Activated CD4-positive, alpha-beta T cell treated with anti-CD3 and anti-CD28 coated beads for 48 hours (primary cell): ENCODE measurements at places on chromosomes 5 and 9.

GRCh38 chr9:87435189-87435880 lies 62.3 kb upstream of the DAPK1 start:
- no peak for DNase-seq

DNA sequence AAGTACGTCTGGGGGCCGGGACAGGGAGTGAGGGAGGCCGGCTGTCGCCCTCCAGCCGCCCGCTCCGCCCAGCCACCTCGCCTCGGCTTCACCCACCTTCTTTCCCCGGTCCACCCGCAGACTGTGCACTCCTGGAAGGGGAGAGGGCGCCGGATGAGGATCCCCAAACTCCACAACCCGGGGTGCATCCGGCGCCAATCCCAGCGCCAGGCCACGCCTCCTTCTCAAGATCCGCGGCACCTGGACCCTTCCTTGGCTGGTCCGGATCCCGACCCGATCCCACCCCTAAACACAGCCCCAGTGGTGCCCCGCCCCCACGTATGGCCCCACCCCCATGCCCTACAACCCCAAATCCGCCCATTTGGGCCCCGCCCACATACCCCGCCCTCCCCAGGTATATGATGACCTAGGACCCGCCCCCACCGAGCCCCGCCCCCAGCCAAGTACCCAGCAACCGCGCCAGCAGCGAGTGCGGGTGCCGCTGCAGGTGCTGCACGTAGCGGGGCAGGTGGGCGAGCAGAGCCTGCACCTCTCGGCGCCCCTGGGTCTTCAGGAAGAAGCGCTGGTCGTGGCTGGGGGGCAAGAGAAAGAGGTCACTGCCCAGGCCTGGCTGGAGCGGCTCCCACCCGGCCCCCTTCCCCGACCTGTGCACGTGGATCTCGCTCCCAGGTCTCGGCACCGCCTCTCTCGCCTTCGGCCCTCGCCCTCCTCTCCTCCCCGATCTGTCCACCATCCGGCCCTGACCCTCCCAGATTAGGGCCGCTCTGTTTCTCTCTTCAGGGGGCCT lies 3.2 kb downstream of the PIP5KL1 start:
- peak; percentile 80 for DNase-seq

DNA sequence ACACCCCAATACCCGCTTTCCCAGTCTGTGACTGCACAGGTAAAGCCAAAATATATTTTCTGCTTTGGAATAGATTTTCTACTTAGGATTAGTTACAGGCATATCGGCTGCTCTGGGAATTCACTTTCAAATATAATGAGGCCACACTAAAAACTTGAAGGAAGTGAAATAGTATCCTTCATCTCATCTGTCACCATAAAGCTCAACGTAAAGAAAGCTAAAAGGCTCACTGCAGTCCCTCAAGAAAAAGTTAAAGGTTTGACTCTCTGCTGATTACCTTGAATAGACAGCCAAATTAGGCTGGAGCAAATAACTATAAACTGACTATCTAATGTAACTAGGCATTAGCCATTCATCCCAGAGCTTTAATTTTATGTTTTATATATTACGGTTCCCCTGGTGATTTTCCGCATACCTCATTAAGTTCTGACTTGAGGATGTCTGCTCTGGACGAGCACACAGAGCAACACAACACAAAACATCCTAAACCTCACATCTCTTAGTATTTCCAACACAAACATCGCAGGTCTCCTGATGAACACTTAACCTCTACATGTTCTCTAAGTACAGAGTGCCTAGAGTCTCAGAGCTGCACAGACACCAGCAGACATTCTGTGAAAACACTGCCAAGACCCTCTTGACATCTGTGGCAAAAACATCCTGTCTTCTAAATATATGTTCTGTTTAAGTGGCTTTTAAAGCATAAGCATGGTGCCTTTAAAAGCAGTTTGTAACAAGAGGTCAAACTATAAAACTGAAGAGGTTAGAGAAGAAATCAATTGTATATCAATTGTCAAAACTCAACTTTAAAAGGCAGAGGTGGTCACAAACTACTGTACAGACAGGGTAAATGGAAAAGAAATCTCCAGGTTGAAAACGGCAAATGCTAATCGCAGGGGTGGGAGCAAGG lies 35.4 kb downstream of the ELAVL2 start:
- DNase-seq: no peak

DNA sequence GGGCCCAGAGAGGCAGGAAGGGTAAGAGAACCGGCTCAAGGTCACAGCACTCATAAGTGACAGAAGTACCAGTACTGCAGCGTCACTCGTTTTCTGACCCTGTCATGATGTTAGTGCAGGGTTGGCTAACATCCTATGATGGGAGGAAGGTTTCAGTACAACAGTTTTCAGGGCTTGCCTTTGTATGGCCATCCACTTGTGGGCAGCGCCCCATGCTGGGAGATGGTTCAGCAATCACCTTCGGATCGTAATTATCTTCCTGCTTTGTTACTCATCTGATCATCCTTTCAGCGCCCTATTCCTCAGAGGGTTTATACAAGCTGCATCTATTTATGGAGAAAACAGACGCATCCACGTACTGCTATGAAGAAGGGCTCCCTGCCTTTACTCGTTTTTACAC lies 2.4 kb downstream of the MAP1B start:
- no peak for DNase-seq

DNA sequence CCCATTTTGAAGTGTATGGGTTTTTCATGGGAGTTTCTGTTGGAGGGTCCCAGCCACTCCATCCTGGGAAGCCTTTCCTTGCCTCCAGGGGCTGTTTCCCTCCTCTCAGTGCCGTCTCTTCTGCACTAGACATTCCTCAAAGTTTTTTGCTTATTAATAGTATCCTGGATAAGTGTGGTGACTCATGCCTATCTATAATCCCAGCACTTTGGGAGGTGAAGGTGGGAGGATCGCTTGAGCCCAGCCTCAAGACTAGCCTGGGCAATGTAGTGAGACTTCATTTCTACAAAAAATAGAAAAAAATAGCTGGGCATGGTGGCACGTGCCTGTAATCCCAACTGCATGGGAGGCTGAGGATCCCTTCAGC lies 43.1 kb downstream of the RALGPS1 start:
- no peak for DNase-seq

DNA sequence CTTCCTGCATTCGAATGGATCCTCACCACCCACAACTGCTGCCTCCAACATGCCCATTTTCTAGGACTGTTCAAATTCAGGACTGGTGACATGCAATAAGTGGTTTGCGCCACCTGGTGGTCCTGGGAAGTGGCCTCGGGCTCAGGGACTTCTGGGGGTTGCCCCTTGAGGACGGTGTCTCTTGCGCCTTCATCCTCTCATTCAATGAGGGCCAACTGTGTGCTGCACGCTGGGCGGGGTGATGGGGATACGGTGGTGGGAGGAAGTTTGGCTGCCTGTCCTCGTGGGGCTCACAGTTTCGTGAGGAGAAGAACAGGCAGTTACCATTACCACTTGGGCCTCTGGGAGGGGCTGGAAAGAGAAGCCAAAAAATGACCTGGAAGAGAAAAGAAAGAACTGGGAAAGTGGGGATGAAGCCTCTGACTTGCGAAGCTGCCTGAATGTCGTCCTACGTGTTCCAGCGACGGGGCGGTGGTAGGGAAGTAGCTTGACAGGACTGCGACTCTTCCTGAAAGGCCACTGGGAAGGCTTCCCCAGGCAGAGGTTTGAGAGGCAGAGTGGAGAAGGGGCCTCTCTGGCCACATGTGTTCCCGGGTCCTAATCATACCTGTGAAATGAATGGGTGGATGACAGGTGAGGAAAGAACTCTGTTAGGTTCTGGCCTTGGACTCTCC lies 49.0 kb downstream of the PSD2 start:
- DNase-seq: peak; percentile 85

DNA sequence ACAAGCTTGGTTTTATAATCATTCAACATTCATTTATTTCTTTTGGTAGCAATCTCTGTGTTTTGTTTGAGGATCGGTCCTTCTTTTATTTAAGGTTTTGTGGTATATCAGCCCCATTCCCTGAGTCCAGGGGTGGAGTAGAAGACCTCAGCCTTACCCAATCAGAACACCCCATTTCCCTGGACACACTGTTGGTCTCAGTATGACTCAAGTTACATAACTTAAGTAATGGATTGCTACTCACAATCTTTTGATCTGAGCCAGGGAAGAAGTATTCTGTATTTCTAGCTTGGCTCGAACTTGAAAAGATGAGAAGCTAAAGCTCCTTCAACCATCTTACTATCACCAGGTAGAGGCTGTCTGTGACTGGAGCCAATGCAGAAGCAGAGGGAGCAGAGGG lies 175.2 kb upstream of the HAPLN1 start:
- DNase-seq: no peak

- no peak for DNase-seq
Measured at GRCh38 chr9:2853517-2853916, 9.6 kb upstream of the PUM3 start.

- no peak for DNase-seq
Measured at GRCh38 chr5:54547711-54548250, 30.2 kb downstream of the SNX18 start.

- DNase-seq: no peak
Measured at GRCh38 chr5:83099001-83099400, 21.7 kb downstream of the XRCC4 start.

GRCh38 chr5:36692791-36693763 lies 86.7 kb downstream of the SLC1A3 start:
- DNase-seq: peak; percentile 67

- no peak for DNase-seq
Measured at GRCh38 chr5:135203593-135204036, 169.6 kb upstream of the PITX1 start.

- no peak for DNase-seq
Measured at GRCh38 chr9:131020862-131021261, 11.9 kb downstream of the LAMC3 start.

DNA sequence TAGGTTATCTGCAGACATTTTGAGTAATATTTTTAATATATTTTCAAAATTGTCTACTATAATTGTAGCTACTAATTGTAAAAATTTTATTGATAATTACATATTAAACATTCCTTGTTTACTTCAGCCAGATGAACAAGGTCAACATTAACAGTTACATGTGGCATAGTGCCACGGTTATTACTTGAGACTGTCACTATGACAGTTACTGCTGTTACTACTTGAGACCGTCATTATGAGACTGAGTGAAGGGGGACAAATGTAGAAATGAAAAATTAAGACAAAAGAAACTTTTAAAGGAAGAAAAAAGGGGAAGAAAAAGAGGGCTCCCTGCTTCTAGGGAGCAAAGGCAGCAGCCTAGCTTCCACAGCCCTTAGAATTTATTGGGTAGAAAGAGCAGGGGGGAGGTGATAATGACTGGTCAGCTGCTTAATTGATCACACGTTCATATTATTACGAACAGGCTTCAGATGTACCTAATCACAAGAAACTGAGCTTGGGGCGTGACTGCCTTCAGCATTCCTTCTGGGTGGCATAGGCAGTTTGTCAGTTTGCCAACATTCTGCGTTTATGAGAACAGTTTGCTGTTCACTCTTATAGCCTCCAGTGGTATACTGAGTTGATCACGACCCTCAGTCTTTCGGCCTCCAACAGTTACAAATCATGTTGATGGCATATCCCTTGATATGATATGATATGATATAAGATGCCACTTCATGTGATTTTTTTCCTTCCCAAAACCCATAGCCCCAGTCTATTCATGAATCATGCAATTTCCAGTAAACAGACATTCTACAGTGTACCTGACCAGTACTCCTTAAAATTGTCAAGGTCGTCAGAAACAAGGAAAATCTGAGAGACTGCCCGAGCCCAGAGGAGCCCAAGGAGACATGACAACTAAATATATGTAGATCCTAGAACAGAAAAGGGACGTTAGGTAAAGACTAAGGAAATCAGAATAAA lies 13.1 kb downstream of the MARCHF6 start:
- DNase-seq: no peak

DNA sequence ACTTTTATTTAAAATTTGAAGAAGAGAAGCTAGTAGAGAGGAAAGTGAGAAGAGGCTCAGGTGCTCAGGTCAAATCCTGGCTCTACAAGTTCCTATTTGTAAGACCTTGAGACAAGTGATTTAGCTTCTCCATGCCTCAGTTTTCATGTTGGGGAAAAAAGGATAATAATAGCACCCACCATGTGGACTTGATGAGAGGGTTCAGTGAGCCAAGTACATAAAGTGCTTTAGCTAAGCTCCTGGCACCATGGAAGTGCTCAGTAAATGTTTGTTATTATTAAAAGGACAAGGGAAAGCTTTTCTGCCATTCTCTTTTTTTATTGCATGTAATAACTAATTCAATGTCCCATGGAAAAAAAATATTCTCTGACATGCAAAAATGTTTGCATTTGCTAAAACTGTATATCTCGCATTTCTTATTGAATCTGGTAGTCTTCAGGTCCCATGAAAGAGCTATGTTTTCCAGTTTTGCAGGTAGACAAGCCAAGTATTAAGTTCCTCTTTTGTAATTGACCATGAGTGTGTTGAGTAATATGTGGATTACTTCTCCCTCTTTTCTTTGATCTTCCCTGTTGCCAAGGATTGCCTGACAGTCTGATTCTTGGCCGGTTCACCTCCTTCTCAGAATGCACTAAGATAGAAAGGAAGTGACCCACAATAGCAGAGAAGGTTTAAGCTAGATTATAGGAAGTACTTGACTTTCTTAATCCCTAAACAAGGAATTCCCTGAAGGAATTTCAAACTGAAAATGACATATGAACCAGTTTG lies 45.6 kb upstream of the TRIM32 start:
- no peak for DNase-seq

DNA sequence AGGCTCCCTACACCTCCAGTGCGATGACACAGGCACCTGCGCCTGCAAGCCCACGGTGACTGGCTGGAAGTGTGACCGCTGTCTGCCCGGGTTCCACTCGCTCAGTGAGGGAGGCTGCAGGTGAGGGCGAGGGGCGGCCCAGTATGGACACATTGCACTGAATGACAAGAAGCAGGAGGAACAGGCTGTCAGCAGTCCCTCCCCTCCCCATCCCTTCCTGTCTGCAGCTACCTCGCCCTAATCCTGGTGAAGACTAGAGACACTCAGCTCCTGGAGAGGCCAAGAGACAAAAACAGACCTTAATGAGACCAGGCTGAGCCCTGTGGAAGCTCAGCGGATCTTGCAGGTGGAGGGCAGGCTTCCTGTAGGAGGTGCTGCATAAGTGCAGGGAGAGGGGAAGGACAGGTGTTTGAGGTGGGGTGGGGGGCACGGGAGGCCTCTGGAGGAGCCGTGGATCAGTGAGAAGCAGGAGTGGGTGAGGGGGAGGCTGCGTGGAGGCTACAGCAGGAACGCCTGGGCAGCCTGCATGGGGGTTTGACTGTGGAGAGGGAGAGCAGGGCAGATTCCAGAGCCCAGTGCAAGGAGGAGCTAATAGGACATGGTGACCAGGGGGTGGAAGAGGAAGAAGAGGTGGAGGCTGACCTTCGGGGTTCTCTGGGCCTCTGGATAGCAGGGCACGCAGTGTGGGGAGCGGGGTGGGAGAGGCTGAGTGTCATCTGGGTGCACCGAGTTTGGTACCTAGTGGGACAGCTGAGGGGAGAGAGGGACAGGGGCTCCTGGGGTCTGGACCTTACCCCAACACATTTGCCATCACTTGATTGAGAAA lies 30.4 kb downstream of the LAMC3 start:
- no peak for DNase-seq

- peak; percentile 31 for DNase-seq
Measured at GRCh38 chr9:35729700-35730485, 2.1 kb downstream of the TLN1 start.

DNA sequence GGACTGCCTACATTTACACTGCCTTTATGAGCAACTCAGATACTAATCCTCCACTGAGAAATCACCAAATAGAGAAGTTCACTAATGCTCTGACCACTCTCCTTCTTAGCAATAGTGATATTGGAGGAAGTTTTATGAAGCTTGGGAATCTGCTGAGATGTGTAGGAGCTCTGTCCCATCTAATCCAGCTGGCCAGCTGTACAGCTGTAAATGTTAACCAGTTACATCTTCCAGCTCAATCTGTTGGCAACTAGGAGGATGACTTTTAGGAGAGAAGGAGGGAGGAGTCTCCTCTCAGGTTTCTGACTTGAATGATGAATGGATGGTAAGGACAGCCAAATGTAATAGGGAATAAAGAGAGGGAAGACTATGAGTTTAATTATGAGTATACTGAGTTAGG lies 36.3 kb upstream of the LRRC19 start:
- DNase-seq: no peak
